ENCODE measurements at places on chromosomes 11 and 22.

DNA sequence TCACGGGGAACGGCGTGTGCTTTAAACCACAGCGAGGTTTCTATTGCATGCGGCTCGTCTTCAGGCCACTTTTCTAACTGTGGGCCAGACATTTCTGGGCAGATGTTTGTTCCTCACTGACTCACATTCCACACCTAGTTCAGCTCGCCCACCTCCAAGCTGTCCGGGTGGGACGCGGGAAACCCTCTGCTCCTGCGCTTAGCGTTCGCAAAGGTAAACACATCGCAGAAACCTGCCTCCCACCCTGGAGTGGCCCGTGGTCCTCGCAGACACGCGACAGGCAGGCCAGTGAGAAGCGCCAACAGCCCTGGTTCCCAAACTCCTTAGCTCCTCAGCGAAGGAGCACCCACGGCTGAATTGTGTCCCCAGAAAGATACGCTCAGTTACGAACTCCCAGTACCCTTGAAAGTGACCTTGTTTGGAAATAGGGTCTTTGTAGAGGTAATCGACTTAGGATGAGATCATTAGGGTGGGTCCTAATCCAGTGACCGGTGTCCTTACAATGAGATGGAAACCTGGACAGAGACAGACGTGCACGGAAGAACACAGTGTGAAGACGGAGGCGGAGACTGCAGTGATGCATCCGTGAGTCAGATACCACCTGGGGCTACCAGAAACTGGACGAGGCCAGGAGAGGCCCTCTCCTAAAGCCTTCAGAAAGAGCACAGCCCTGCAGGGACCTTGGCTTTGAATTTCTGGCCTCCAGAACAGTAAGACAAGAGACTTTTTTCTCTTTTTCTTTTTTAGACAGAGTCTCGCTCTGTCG lies 82.7 kb downstream of the CELSR1 start:
- no peak for DNase-seq

DNA sequence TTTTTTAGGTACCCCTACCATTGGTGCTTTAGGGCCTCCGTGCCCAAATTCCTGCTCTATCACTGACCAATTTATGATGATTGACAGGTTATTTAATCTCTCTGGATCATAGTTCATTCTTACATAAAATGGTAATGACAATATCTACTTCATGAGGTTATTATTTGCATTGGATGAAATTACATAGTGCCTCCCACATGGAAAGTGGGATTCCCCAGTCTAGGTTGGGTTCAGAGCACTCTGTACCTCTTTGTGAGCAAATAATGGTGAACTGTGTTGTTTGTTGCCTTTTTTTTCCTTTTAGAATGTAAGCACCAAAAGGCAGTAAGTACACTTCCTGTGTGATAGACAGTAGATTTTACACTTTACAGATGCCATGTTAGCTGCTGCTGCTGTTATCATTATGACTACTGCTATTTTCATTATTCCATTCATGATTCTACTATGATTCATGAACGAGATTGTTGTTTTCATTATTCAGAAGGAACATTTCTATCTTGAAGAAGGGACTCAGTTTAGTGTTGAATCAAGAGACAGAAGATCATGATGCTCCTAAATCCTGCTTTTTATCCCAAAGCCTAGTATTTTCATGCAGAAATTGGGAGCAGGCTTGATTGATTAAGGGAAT lies 100.8 kb downstream of the ALX4 start:
- no peak for DNase-seq

GRCh38 chr11:13301522-13301921 lies 23.9 kb downstream of the BMAL1 start:
- DNase-seq, result no peak

- DNase-seq, result no peak
Measured at GRCh38 chr11:93756748-93757147, 15.3 kb downstream of the C11orf54 start.

DNA sequence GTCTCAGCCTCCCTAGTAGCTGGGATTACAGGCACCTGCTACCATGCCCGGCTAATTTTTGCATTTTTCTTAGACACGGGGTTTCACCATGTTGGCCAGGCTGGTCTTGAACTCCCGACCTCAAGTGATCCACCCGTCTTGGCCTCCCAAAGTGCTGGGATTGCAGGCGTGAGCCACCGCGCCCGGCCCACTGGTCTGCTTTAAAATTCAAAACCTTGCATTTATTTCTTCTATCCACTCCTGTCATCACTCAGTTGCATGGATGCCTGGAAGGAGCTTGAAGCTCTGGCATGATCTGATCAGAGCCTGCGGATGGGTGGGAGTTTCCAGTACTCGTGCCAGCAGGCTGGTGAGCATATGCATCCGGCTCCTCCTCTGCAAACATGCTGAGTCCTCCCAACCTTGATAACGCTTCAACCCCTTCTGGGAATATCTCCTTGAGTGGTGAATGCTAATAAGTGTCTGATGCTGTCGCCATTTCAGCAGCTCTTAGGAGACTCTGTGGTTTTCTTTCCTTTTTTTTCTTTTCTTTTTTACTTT lies 39.6 kb downstream of the UBASH3B start:
- DNase-seq, result no peak

- no peak for DNase-seq
Measured at GRCh38 chr22:37448516-37449127, 21.3 kb upstream of the ELFN2 start.

DNA sequence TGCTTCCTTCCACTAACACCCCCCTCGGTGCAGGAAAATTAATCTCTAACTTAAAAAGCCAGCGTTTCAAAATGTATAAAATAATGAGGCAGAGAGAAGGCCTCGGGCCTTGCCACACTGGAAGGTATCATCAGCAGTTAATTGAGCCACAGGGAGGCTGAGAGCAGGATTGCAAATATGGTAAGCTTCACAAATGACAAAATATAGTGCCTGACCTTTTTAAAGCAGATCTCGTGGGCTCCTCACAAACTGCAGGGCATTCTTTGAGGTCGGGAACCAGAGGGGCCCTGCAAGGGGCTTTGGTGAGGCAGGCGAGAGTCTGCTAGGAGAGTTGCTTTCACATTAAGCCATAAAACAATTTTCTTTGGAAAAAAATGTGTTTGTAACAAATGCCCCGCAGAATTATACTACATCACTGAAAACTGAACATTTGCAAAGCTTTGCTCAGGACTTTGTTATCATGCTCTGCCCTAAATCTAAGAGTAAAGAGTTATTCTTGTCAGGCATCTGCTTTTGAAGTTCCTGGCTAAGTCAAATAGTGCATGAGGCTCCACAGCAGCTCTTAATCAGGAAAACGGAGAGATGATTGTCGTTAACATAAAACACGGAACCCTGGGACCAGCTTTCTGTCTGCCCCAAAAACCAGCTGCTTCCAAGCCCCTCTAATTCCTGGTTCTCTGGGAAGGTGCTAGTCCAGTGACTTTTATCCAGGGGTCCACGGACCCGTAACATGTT lies 61.4 kb upstream of the SYT13 start:
- DNase-seq, result no peak

DNA sequence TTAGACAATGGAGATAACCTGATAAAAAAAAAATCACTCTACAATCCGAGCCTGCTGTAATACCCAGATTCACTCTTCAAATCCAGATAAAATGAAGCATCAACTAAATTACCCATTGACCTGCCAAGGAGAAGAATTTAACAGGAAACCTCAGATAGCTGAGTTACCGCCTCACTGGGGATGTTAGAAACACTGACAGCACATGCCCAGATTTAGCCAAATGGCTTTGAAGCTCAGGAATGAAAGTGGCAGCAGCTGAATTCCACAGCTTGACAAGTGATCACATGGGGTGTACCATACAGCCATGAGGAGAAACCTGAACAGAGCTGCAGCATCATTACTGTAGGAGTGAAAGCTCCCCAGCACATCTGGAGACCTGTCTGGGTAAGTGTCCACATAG lies 807.6 kb downstream of the DLG2 start:
- no peak for DNase-seq

DNA sequence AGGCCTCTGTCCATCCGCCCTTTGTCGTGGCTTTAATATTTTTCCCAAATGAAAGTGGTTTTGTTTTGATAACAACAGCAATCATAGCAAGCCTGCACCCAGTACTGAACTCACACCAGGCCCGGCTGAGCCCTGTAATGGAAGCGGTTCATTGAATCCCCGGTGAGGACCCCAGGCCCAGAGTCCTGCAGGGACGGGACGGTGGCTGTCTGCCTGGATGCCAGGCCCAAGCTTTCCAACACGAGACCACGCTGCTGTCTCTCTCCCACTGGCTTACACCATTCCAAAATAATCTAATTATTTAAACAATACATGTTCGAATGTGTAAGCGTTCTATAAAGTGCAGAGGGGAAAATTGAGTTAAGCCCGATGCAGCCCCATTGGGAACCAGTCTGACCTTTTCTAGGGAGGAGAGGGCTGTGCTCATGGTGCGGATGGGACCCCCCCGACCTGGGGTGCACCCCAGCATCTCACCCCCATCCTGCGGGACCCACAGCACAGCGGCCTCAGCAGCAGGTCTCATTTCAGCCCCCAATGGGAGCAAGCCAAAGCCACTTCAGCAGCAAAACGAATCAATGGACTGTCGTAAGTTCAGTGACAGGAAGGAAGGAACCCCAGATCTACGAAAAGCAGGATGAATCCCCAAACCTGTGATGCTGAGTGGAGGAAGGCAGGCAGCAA lies 1046.9 kb downstream of the BRD1 start:
- DNase-seq, result no peak

DNA sequence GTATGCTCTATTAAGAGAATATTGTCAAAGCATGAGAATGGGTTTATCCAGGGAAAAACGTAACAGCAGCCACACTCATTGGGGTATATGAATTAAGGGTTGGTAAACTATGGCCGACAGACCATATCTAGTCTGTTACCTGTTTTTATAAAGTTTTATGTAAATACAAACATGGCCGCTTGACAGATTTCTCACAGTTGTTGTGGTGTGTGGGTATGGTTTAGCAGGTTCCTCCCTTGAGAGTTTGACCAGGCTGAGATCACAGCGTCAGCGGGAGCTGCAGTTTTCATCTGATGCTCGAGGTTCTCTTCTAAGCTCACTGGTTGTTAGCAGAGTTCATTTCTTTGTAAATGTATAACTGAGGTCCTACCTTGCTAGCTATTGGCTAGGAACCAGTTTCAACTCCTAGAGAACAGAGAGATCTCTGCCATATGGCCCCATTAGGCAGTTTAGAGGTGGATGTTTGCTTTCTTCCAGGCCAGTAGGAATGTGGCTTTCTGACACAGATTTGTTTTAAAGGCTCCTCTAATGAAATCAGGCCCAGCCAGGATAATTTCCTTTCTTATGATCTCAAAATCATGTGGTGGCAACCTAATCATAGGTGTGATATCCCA lies 45.5 kb upstream of the GRIK4 start:
- DNase-seq, result no peak

DNA sequence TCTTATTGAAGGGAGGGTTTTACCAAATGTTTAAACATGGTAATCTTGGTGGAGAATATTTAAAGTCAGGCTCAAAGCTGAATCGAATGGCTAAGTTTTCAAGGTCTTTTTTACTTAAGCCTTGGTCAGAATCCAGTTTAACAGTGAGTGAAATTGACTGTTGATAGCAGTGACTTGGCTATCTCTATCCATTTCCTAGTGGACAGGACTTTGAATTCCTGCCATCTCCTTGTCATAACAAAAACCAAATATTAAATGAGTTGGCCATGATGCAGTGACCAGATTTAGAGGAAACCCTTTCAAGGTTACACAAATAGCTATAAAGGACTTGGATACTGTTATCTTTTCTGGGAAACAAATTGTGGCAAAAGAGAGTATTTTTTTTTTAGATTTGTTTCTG lies 92.0 kb downstream of the JRKL start:
- no peak for DNase-seq

DNA sequence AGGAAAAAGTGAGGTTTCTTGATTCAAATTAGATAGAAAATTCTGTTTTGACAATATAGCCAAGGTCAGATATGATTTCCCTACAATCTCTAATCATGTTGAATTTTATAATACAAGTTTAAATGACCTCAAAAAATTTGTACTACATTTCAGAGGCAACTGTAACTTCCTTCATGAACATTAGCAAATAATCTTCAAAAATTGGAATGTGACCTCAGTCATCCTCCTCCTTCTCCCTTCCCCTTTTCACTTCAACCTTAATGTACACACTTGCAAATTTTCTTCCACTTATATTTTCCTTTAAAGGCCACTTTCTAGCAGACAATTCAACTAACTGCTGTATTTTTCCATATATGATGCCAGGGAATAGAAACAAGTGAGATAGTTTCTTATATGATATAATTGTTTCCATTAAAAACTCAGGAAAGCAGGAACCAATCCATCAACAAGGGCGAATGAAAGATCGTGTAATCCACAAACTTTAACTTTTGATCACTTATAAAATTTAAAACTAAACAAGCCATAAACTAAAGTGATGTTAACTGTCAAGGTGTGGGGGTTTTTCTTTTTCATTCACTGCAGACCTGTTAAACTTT lies 60.3 kb downstream of the MAML2 start:
- DNase-seq, result no peak

GRCh38 chr11:88552379-88553062 lies 215.0 kb upstream of the CTSC start:
- DNase-seq, result no peak

DNA sequence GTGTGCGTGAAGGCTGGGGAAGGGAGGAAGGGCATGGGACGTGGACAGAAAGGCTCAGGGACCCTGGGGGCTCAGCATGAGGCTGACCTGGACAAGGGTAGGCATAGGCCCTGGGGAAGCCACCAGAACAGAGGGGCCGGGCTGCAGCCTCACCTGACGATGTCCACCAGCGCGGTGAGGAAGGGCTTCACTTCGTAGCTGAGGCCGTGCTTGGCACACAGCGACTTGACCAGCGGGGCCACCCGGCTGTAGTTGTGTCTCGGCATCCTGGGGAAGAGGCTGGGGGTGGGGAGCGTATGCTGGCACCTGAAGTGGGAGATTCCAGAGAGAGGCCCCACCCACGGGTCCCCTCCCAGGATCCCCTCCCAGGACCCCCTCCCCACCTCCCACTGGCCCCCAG lies 15.6 kb downstream of the FADS3 start:
- no peak for DNase-seq

DNA sequence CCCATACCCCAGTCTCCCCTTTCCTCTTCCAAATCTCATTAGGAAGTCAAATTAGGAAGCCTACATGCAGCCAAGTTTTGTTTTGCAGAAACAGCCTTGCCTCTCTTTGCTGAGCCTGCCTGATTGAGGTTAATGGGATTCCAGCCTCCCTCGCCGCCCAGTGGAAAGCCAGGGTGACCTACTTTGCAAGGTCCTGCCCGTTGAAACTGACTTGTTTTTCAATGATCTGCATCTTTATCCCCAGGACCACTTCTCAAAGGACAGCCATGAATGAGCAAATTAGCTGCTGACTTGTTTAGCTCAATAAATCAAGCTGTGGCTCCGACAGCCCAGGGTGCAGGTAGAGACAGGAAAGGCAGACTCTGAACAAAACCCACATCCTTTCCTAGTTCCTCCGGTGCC lies 110.4 kb downstream of the RRAS2 start:
- no peak for DNase-seq

DNA sequence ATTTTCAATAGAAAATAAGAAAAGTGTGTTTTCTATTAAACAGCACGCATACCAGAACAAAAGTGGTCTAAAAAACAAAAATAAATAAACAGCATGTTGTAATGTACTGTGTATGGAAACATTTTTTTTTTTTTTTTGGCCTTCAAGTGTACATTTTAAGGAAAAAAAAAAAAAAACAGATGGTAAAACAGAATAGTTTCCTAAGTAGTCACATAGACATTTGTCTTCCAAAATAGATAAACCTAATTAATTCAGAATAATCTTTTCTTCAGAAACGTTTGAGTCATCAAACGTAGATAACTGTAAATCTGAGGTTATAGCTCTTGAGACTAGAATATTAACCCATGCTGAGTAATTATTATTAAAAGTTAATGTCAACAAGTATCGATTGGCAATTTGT lies 396 bp upstream of the CFAP300 start:
- DNase-seq, result no peak

All from activated naive CD8-positive, alpha-beta T cell treated with anti-CD3 and anti-CD28 coated beads, Interleukin-2, amount 50 U/mL, for 16 hours (primary cell).